ENCODE measurements at places on chromosomes 7 and 10.

DNA sequence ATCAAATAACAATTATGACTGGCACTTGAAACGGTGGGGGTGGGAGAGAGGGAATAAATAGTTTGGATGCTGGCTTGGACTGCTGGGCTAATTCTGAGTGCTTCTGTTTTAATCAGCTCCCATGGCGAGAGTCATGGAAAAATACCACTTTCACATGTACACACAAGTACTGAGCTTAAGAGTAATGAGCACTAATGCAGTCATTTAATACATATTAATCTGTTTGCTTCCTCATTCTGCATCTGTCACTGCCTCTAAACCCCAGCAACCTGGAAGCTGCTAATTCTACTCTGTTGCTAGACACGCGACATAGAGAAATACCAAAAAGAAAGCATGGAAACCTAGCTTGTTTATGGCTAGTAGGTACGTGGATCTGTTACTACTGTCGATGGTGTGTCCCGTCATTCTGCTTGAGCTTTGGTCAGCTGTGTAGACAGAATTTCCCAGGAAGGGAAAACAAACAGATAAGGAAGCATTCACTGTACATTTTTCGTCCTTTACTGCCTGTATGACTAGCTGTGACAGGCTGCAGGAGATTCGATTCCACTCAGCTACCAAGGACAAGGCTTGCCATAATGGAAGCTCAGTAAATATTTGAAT lies 238.8 kb downstream of the BAMBI start:
- no peak for DNase-seq

DNA sequence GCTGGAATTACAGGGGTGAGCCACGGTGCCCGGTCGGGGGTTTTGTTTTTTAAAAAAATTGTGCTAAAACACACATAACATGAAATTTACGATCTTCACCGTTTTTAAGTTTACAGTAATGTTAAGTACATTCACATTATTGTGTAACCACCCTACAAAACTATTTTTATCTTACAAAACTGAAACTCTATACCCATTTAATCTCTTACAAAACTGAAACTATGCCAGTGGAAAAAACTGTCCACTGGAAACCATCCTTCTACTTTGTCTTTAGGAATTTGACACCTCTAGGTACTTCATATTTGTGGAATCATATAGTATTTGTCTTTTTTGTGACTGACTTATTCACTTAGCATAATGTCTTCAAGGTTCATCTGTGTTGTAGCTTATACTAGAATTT lies 1.0 kb upstream of the PSMC2 start:
- DNase-seq = no peak

DNA sequence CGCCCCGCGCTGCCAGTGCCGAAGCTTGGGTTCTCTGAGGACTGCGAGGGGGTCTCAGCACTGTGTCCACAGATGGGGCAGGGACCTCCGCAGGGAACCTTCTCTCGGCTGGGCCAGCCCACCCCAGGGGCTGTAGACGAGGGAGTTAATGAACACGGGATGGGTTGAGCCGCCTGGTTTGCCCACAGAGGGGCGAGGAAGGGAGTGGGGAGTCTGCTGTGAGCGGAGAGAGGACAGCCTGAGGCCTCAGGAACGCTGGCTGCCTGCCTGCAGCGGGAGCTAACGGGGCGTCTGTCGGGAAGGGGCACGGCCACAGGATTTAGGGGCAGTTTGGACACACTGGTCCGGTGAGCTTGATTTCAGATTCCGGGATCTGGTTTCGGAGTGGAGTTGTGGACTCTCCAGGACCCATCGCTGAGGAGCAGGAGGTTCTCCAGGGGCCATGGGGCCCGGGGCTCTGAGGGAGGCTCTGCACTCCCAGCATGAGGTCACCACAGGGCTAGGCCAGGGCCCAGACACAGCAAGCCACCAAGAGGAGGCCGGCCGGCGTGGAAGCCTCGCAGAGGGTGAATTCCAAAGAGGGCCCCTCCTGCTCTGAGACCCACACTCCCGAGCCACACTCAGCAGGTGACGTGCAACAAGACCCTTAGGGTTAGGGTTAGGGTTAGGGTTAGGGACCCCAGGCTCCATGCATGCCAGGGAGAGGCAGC lies 19.0 kb upstream of the FAM20C start:
- DNase-seq = no peak

GRCh38 chr10:78205457-78206016 lies 171.9 kb downstream of the RPS24 start:
- DNase-seq = no peak

GRCh38 chr7:65462148-65462716 lies 88.6 kb downstream of the ZNF92 start:
- no peak for DNase-seq

GRCh38 chr7:2517026-2517425 lies 2.5 kb upstream of the LFNG start:
- DNase-seq = no peak

- DNase-seq = no peak
These were observed 587.1 kb upstream of the KCND2 start for GRCh38 chr7:119685906-119686305.

DNA sequence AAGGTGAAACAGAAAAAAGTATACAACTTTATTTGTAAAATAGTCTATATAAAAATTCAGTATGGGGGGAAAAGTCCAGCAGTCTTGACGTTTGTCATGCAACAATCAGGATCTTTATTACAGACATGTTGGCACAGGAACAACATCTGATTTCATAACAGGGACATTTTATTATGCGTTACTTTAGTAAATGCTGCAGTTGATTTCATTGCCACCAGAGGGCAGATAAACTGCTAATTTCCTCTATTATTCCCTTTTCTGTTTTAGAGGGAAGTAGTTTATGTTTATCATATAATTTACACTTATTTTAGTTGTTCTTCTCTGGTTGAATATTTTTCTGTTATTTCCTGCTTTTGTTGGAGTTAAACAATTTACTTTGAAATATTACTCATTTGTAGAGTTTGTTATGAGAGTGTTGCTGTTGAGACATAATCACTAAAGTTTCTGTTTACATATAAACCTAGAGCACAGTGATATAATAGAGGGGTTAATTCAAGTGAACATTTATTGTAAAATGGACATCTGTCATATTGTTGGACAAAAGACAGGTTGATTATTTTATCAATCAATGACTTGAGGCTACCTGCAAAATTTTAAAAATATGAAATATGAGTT lies 3.3 kb downstream of the PLXDC2 start:
- no peak for DNase-seq

- DNase-seq = no peak
These were observed 51.6 kb upstream of the ARL4A start for GRCh38 chr7:12635830-12636229.

GRCh38 chr7:99028261-99028973 lies 115.5 kb downstream of the SMURF1 start:
- DNase-seq = no peak

DNA sequence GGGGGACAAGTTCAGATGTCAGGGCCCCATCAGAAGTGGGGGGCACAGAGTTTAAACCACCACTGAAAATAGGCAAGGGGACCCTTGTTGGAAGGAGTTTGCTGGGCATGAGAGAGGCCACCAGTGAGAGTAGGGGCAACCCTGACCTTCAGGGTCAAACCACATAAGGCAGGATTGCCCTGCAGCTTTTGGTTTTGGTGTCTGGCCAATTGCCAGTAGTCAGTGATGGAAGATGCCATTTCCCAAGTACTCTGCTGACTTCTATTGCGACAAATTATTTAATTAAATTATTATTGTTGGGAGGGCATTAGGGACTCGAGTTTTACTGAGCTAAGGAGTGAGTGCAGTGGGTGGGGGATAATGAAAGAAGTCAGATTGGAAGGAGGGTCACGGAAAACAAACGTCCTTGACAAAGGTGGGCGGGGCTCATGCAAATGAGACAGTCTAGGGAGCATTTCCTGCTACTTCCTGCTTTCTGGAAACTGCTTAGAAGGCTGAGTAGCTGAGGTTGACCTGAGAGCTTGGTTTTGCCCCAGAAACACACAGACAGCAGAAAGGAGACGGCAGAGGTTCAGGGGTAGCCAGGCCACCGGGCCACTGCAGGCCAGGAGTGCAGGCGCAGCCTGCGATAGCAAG lies 74.2 kb upstream of the ANLN start:
- DNase-seq = no peak

- no peak for DNase-seq
These were observed 221.2 kb upstream of the LYZL1 start for GRCh38 chr10:29067628-29068027.

DNA sequence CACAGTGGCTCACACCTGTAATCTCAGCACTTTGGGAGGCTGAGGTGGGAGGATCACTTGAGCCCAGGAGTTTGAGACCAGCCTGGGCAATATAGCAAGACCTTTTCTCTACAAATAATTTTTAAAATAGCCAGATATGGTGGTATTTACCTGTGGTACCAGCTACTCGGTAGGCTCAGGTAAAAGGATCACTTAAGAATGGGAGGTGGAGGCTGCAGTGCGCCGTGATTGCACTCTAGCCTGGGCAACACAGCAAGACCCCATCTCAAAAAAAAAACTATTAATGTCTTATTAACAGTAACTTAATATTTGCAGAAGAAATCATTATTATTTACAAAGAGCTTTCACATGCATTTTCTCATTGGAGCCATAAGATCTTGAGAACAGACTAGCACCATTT lies 103.6 kb downstream of the SGMS1 start:
- no peak for DNase-seq

DNA sequence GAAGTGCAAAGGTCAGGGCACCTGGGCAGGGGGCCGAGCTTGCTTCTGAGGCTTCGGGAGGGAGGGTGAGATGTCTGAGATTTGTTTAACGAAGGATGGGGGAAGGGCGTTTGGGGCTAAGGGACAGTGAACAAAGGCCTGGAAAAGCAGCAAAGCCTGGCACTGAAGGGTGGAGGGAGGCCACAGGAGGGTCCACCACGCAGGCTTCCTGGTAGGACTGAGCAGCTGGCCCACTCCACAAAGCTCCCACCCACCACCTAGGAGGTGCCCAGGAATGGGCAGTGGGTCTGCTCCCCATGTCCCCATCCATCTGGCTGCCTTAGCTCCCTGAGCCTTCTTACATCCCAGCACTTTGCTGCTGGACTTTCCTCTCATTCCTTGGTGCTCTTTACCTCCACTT lies 39.4 kb upstream of the CXCL12 start:
- DNase-seq = no peak

DNA sequence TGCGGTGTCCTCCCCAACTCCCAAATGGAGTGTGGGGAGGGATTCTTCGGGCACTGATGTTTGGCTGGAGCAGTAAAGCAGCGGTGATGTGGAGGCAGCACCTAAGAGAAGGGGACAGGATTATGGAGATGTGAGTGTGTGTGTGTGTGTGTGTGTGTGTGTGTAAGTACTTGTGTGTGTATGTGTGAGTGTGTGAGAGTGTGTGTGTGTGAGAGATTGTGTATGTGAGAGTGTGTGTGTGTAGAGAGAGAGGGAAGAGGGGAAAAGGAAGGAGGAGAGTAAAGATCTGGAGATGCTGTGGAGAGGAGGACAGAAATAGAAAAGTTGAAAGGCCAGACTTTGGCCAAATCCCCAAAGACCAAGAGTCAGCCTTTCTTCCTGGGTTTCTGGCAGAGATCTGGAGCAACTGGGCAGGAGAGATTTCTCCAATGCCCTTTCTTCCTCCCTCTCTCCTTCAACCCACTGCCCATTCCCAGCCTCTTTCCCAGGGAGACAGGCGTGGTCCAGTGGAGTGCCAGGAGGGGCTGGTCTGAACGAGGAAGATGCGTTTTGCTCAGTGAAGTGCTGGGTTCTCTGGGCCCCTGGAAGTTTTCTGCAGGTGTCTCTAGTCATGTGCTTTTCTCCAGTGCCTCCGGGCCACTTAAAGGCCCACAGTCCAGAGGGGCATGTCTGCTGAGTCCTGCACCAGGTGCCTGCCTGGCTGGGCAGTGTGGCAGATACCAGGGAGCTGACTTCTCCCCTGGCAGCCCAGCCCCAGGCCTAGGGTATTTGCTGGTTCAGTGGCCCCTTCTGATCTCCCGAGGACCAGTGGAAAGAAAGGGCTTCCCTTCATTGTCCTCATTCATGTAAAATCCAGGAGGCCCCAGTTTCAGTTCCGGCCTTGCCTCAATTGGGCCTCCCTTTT lies 60.5 kb downstream of the HK1 start:
- DNase-seq = no peak

- DNase-seq = no peak
These were observed 21.6 kb upstream of the NUP205 start for GRCh38 chr7:135536150-135536549.

DNA sequence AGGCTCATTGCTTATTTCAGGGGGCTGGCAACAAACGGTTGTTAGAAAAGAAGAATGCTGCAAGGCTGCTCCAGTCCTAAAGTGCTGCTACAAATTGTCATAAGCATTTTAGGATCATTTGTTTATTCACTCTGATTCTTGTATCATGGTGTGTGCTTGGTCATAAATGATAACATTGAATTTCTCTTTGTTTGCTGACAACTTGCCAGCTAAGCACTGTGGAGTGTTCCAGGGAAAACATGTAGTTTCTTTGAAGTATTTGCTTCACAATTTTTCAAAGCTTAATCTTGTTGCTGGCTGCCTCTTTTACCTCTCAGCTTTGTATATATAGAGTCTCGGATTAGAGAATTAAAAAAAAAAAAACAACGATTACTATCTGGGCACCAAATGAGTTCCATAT lies 263.0 kb downstream of the PHF14 start:
- DNase-seq = no peak

- no peak for DNase-seq
These were observed 6.0 kb downstream of the LRRC17 start for GRCh38 chr7:102918845-102919244.

- DNase-seq = no peak
These were observed 73.1 kb downstream of the BMPR1A start for GRCh38 chr10:86829472-86829871.

GRCh38 chr10:83663918-83664317 lies 475.4 kb upstream of the GHITM start:
- no peak for DNase-seq

- DNase-seq = no peak
These were observed 314.1 kb upstream of the SP4 start for GRCh38 chr7:21113609-21114415.

- no peak for DNase-seq
These were observed 181.6 kb downstream of the NPSR1 start for GRCh38 chr7:34839645-34840044.

GRCh38 chr7:135929249-135929648 lies 47.9 kb downstream of the MTPN start:
- DNase-seq = no peak

GRCh38 chr7:129393255-129393654 lies 41.0 kb upstream of the STRIP2 start:
- no peak for DNase-seq

GRCh38 chr10:101607124-101607523 lies 19.0 kb downstream of the DPCD start:
- no peak for DNase-seq

GRCh38 chr10:113751181-113751732 lies at the start of gene PLEKHS1:
Gene PLEKHS1 (plus strand): TSS chr10:113751682. CDS start chr10:113755278, 3,596 bp downstream.
- DNase-seq = no peak

DNA sequence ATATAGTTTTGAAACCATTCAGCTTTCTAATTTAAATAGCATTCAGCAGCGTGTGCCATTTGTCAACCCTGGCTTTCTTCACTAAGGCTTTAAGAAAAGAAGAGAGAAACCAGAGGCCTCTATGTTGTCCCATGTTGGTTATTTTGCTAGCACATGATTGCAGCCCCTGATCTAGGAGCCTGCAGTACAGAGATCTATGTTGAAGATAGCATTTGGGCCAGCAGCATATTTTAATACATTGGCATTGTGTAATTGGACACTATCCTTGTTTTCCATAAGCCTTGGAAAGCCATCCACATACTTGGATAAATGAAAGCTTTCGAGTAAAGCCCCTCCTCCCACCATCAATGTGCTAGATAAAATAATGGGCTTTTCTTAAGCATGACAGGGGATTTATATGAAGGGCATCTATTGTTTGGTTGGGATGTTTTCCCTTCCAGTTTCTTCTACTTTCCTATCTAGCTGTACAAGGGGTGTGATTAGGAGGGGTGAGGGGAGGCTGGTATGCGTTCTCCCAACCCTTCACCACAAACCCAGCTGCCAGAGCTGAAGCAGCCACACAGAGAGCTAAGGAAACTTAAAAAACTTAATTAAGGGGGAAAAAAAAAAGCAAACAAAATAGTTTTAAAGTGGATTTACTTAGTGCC lies 23.1 kb upstream of the SDHAF3 start:
- no peak for DNase-seq

Measured in stimulated activated CD4-positive, alpha-beta T cell treated with anti-CD3 and anti-CD28 coated beads, Interleukin-2, amount 100 ng/mL, for 48 hours (primary cell).